ENCODE measurements at places on chromosomes 2 and 18.

DNA sequence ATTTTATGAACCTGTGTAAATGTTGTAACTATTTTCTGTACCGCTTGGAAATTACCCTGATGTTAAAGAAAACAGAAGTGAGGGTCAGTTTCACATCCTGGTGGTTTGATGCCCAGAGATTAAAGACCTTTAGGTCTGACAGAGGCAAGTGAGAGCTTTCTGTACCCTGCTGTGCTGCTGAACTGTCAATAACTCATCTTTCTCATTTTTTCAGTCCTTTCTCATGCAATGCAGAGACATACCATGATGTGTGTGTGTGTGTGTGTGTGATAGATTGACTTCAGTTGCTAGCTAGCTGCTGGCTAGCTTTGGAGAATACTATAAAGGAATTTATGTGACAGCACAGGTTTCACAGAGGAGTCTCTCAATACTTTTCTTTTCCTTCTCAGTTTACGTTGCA, 2025.6 kb upstream of the LRRTM1 start:
- DNase-seq = no peak

- DNase-seq = no peak
Observed at GRCh38 chr2:43067254-43068040, 159.0 kb downstream of the ZFP36L2 start.

- DNase-seq = no peak
Observed at GRCh38 chr2:157866202-157866601, 9.9 kb downstream of the ACVR1 start.

GRCh38 chr2:111167076-111167862, 46.6 kb downstream of the BCL2L11 start:
- DNase-seq = no peak

DNA sequence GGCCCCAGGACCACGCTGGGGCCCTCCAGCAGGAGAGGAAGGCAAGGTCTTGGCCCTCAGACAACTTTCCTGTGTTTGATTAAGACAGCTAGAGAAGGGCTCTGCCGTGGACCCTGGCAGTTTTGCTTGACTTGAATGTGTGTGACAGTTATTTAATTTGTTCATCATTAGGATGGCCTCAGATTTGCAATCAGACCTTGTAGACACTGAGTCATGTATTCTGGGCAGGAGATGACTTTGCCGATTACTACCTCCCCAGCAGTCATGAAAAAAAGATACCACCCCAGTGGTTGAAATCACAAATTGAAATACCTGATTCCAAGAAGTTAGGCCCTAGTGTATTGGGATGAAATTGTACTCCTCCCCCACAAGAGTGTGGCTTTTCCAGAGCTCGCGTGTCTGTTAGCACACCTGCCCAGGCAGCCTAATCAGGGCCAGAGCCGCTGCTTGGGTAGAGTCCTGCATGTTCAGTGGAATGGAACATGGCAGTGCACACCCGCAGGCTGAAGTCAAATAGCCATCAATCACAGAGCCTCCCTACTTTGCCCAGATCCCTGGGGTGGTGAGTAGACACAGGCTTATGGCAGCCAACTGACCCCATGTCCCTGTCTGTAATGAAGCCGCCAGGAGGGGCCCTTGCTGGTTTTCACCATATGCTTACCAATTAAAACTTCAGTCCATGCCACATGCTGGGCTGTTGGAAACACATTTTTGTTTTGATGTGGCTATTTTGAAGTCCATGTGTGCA, 122.5 kb downstream of the TPGS2 start:
- DNase-seq = no peak
